Lung (tissue), 17 donors: ENCODE measurements at places on chromosomes 1 and 21. TPM values are rescaled to one million over a fixed set of nuclear protein-coding genes. Genes with fewer than 3 reads are reported as not detected.

The PPIE gene
- 47.6 TPM for polyA plus RNA-seq

- DNase-seq = no peak
Measured at GRCh38 chr1:150444232-150444631, 43.0 kb upstream of the TARS2 start.

- no peak for DNase-seq
Measured at GRCh38 chr1:37949524-37950152, 2.8 kb upstream of the INPP5B start.

DNA sequence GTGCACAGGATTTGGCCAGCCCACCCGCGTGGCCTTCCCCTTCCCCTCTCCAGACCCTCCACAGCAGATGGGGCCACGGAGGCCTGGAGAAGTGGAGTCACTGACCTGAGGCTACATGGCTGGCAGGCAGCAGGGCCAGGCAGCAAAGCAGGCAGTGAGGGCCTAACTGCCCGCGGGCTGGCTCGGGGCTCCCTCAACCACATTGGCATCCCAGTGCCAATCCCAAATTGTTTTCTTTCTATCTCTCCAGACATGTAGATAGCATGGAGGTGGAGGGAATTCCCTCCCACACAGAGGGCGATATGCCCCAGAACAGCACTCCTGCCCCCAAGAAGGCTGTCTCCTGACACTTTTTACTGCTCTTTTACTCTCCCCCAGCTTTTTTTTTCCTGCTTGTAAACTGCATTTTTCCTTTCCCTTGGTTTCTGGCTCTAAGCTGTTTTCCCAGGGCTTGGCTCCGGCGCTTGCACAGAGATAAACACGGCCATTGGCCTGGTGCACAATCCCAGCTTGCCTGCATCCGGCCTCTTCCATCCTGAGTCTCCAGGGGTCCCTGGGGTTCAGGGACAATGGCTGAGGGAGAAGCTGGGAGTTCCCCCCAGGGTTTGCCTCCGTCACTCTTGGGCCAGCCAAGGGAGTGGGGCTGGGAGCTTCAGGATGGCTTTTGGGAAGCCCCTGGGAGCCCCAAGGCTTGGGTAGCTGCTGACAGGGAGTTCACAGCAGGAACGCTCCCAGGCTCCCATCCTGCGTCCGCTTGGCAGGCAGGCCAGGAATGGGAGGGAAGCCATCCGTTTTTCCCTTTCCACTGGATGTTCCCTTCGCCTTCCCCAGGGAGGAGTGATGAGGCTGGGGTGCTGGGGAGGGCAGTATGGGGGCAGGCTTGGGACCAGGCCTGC, 7.0 kb downstream of the EPHX1 start:
- peak; percentile 93 for DNase-seq

The ALPL gene
- polyA plus RNA-seq = 220 TPM

The IGSF3 gene
- 6.3 TPM for polyA plus RNA-seq

DNA sequence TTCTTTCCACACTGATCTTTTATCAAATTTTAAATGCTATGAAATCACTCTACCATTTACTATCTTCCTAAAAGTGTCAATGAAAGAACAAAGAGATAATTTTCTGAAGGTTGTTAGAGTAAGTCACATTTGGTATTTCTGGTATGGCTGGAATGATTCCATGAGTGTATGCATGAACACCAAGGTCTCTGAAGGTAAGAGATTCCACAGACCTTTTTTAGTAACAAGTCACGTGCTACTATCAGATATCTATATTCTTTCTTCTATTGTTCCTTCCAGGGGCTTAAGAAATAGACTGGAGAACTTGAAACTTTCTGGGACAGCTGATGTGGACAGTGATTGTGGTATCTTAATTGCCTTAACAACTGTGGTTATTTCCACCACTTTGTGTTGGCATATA, 265.0 kb downstream of the SDCCAG8 start:
- no peak for DNase-seq

The CELA2A gene
- 0.20 TPM for polyA plus RNA-seq

The HSD17B7 gene
- polyA plus RNA-seq = 23.4 TPM

GRCh38 chr1:176789571-176790090, 326.7 kb downstream of the PAPPA2 start:
- DNase-seq = no peak

The WNT9A gene
- polyA plus RNA-seq = 2.6 TPM

The TSACC gene
- 0.45 TPM for polyA plus RNA-seq

DNA sequence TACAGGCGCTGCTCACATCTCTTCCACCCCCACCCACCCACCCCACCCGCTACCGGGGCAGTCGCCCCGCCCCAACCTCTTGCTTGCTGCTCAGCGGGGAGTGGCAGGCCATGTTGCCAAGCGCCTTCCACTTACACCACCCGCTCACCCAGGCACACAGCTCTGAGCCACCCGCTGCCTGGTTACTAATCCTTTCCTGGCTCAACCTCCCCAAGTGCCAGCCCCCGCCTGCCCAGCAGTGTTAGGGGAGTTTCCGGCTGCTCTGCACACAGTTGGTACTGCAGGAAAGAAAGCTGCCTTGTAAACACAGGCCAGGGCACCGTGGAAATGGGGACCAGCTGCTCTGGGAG, 56.2 kb downstream of the LACTBL1 start:
- no peak for DNase-seq

DNA sequence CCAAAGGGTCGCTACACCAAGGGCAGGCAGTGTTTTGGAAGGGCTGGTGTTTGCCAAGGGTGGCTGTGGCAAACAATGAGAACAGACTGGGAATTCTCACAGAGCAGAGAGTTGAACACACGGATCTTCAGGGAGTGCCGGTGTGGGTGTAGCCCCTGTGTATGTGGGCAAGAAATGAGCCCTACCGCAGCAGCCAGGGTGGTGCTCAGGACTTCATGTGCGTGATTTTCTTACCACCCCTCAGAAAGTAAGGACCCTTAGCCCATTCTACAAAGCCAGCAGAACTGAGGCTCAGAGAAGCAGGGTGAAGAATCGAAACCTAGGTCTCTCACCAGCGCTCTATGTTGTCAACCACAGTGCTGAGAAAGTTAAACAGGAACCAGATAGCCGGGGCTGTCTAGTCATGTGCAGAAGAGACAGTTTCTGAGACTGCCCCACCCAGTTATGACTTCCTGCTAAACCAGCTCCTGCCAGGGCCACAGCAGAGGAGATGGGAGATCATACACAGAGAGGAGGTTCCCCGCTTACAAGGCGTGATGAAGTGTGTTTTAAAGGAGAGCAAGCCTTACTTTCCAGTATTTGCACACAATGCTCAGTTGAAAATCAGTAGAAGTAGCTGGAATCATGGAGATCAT, 21.9 kb upstream of the MORC3 start:
- DNase-seq = peak; percentile 43

DNA sequence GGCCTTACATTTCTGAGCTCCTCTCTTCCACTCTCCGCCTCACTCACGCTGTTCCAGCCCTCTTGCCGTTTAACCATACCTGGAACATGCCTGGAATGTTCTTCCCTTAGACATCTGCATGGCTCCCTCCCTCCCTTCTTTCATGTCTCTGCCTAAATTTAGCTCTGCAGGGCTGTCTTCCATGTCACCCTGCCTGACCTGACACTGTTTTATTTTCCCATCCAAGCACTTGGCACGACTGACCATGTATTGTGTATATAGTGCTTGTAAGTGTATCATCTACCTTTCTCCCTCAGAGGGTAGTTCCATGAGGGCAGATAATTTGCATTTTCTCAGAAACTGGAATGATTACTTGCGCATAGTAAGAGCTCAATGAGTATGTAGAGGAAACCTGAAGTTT, 47.3 kb downstream of the ST6GALNAC3 start:
- DNase-seq = no peak

The TAS1R1 gene
- polyA plus RNA-seq = 0.08 TPM

GRCh38 chr1:67020304-67020703, 33.6 kb downstream of the SLC35D1 start:
- DNase-seq = no peak

The OR14K1 gene
- not detected for polyA plus RNA-seq

- DNase-seq = no peak
Measured at GRCh38 chr1:186206048-186206570, 168.9 kb downstream of the TPR start.

DNA sequence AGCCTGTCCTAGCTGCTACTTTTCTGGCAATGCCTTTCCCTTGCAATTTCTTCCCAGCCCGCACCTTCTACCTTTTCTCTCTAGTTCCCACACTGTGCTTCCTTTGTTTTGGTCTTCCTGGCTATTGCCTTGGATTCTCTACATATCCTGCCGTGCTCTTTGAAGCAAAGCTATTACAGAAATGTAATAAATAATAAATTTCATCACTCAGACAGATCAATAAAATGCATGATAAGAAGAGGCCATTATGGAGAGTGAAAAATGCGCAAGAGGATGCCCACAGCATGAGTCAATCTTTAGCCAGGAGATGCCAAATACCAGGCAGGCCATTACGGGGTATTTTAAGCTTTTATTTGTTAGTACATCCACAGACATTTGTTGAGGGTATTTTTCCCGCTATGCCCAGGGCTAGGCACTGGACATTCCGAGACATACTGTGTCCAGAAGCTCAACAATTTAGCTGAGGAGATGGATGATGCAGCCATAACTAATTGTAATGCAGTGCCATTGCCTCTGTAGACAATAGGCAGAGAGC, 163.6 kb downstream of the ST6GALNAC3 start:
- no peak for DNase-seq

The SPATA6 gene
- polyA plus RNA-seq = 4.1 TPM

The LIPI gene
- polyA plus RNA-seq = not detected

GRCh38 chr1:204834752-204835151, 35.9 kb upstream of the NFASC start:
- no peak for DNase-seq

DNA sequence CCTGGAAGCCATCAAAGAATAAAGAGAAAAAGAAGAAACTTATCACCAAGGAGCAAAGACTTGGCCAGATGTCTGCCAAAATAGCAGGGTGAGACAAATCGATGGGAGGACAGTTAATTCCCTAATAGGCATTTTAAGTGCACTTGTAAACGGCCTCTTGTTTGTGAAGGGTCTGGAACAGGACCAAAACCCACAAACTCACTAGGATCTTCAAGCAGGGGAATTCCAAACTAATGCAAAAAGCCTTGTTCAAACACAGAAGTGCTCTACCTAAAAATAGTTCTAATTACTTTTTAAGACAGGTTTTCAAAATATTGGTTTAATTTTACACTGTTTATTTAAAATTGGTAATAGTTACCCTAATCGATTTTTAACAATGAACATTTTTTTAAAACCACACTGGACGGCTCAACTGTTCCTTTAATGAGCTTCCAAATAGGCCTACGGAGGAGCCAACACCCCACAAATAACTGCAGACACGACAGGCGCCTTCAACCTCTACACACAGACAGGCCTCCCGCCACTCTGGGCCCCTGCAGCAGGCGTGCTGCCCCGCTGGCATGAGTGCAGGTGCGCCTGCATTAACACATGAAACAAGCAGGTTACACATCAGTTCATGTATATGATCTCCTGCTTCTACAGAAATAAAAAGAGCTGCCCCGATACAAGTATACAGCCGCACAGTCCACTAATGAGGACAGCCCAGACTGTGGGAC, 15.8 kb downstream of the UBE2G2 start:
- DNase-seq = peak; percentile 62

The F5 gene
- polyA plus RNA-seq = 1.5 TPM

The FMO5 gene
- 36.4 TPM for polyA plus RNA-seq

DNA sequence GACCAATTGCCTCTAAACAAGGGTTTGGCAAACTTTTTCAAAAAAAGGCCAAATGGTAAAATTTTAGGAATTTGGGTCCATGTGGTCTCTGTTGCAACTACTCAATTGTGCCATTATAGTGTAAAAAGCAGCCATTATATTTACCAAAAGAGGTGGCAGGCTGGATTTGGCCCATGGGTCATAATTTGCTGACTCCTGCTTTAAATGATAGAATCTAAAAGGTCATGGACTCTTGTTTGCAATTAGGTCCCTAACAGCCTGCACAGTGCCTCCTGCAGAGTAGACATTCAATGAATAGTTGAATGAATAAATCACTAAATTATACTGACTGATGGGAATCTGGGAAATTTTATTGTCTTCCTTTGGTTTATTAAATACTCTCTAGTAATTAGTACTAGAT, 6.2 kb downstream of the BECN2 start:
- no peak for DNase-seq

GRCh38 chr21:42721341-42721824, 68.0 kb downstream of the PDE9A start:
- DNase-seq = peak; percentile 70

GRCh38 chr21:38798481-38798882, 7.2 kb upstream of the ETS2 start:
- no peak for DNase-seq

- DNase-seq = no peak
Measured at GRCh38 chr1:150076066-150076465, 8.5 kb downstream of the VPS45 start.

- DNase-seq = no peak
Measured at GRCh38 chr21:21102896-21103295, 104.7 kb downstream of the NCAM2 start.

GRCh38 chr1:26469558-26469957, 2.7 kb upstream of the HMGN2 start:
- DNase-seq = no peak

DNA sequence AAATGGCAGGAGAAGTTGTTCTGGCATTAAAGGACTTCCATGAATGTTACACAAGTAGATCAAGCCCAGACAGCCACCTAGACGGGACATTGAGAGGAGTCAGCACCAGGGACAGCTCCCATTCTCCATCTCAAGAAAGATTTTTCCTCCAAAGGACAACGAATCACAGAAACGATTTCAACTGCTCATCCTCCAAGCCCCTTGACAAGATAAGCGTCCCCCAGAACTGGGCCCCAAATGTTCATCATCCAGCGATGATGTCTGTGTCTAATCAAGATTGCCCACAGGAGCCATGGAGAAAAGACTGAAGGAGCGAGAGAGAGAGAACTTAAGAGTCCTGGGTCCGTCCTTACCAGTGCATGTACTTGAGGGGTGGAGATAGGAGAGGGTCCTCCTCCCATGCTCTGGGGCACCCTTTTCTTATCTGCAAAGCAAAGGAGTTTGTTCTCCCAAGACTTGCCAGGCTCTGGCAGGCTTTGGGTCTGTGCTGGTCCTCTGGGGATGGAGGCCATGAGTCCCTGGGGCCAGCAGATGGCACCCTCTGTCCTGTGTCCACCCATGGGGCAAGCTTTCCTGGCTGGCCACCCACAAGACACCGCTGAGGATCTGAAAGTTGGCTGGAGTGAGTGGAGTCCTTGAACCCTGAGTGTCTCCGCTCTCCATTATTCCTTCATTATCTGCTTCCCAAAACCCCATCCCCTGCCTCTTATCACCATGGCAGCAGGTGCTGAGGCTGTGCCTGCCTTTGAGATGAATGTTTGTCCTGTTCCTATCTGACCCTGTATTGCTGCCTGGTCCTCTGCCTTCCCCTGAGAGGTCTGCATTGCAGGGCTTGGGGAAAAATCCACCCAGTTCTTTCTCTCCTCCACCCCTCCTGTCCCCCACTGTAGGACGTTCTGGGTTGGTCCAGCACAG, 164.6 kb downstream of the ACTL8 start:
- DNase-seq = peak; percentile 31
